GM12864 (cell line): ENCODE measurements at places on chromosomes 5 and 9.

DNA sequence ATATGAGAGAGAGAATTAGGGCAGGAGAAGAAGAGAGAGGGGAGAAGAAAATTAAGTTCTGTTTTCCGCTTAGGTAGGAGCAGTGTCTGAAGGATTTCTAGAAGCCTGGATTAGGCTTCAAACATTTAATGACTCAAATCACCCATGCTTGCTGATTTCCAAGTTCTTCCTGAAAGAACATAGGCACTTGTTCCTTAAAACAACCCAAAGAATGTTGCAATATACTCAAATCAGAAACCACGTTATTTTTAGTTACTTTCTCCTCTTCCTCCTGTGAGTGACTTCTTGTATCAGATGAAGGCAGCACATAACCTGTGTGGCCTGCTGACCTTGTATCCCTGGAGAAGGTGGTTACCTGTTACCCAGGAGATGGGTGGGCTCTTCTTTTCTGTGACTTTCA, 351.5 kb upstream of the KLF4 start:
- no peak for DNase-seq

DNA sequence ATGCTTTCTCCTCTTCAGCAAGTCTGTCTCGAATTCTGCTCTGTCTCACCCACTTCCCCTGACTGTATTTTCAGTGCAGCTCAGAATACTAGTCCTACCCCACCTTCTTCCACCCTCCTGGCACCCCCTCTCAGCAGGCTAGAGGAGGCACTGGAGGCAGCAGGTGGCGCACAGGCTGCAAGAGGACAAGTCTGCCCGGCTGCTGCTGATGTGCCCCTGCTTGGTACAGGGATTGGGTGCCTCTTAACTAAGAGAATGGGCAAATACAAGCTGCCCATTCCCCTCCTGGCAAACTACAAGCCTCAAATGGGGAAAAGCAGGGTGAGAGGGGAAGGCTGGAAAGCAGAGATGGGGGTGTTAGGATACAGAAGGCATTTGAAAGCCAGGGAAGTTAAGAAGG, 5.1 kb downstream of the TLN1 start:
- no peak for DNase-seq

- no peak for DNase-seq
Observed at GRCh38 chr5:173246135-173246495, 11.1 kb upstream of the NKX2-5 start.

- no peak for DNase-seq
Observed at GRCh38 chr5:152649609-152650008, 244.5 kb upstream of the NMUR2 start.

DNA sequence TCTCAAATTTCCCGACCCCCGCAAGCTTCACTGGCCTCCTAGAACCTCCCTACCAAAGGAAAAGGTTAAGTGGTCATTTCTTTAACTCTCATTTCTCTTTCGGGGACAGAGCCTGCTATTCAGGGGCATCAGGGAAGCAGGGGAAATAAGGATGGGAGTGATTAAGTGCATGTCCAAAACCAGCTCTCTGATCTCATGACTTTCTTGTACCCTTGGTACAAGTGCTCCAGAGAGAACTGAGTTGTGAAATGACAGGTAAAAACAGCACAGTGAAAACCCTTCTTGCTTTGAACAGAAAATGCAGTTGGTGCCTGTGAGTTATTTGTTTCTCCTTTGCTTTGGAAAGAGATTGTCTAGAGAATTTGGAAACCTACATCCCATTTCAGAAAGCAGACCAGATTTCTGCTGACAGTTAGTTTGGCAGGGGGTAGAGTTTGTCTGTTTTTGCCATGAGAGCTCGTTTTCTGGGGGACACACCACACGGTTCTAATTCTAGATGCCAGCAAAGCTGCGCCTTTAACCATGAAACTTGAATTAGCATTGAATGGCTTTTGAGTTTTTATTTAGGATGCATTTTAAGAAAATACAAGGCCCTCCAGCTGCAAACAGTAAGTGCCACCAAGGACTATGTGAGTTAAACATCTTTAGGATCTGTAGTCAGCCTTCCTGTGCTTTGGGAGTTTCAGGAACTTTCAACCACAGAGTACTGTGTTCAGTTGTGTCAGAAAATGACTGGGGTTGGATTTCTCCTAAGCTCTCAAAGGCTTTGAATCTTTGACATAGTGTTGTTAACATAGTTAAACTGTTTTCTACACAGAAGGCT, 161.7 kb upstream of the LHFPL2 start:
- no peak for DNase-seq

DNA sequence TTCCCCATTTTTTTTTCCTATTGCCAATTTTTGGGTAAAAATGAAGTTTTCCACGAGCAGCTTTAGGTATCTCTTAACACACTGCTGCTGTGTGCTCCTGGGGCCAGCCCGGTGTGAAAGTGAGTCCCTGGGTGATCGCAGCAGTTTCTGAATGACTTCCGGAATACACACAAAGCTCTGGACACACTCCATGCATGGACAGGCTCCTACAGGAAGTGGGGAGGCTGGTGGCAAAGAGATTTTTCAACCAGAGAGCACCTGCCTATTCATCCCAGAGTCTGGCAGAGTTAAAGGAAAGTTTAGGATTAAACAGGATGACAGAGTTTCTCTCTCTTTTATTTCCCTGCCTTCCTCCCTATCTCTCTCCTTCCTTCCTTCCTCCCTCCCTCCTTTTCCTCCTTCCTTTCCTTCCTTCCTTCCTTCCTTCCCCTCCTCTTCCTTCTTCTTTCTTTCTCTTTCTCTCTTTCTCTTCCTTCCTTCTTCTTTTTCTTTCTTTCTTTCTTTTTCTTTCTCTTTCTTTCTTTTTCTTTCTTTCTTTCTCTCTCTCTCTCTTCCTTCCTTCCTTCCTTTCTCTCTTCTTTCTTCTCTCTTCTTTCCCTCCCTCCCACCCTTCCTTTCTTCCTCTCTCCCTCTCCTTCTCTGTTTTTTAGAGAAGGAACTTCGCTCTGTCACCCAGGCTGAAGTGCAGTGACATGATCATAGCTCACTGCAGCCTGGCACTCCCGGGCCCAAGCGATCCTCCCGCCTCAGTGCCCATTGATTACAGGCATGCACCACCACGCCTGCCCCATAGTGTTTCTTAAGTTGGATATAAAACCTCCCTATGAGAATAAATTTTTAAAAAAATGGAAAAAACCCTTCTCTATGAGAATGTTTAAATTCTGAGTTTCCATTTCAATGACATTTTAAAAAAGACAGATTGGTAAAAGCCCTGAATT, 38.7 kb upstream of the UBTD2 start:
- DNase-seq: peak; percentile 55

GRCh38 chr5:145704724-145705123, 130.4 kb downstream of the PRELID2 start:
- DNase-seq: no peak

DNA sequence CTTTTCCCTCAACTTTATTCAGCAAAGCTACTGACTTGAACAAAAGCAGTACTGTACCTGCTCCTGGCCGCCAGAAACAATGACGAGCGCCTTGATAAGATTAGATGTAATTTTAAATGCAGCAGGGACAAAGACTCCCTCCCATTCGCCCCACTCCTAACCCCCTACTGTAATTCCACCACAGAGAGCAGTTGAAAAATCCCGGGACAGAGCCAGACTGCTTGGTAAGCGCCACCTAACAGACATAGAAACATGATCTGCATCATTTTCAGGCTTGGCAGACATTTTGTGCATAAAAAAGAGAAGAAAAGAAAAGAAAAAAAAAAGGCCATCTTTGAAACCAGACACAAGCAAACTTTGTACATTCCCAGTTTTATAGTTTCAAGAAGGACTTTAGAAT, 81.9 kb downstream of the ISL1 start:
- no peak for DNase-seq
